ENCODE measurements at places on chromosomes 7 and 10. TPM values are rescaled to one million over a fixed set of nuclear protein-coding genes. Genes with fewer than 3 reads are reported as not detected.

- peaks cover 2% of the 10 kb centered on the region for H3K36me3 ChIP-seq
- H3K4me1 ChIP-seq, result peaks cover 4% of the 10 kb centered on the region
- H3K4me3 ChIP-seq, result no peak overlapping the region
Observed at GRCh38 chr10:8312781-8313180, 258.3 kb downstream of the GATA3 start.

DNA sequence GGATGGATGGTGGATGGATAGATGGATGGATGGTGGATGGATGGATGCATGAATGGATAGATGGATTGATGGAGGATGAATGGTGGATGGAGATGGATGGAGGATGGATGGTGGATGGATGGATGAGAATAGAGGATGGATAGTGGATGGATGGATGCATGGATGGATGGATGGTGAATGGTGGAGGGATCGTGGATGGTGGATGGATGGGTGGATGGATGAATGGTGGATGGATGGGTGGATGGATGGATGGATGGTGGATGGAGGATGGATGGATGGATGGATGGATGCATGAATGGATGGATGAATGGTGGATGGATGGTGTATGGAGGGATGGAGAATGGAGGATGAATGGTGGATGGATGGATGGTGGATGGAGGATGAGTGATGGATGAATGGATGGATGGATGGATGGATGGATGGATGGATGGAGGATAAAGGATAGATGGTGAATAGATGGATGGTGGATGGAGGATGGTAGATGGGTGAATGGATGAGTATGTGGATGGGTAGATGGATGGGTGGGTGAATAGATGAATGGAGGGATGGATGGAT, 76.3 kb downstream of the PDGFA start:
- H3K27ac ChIP-seq, result no peak overlapping the region
- no peaks in the 10 kb centered on the region for H3K27me3 ChIP-seq
- no peaks in the 10 kb centered on the region for H3K4me1 ChIP-seq
- H3K36me3 ChIP-seq, result no peaks in the 10 kb centered on the region
- no peak for DNase-seq

The FKBP6 gene
- total RNA-seq, result not detected

DNA sequence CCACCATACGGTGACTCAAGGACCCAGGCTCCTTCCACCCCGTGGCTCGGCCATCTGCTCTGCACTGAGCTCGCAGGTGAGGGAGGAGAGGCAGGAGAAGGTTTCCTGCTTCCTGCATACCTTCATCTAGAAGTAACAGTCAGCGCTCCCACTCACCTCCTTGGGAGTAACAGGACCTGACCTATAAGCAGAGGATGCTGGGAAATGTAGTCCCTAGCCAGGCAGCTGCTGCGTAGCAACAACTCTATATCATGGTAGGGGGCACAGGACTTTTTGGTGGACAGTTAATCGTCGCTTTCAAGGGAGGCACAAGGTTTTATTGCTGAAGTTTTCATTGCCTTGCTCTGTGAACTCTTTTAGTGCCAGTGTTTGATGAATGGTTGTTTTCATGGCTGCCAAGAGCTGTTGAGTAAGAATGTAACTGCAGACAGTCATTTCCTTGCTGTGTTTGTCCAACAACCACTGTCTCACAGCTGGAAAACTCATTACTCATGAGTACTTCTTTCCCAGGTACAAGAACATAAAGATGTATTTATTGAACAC, 10.2 kb upstream of the ZFYVE27 start:
- H3K36me3 ChIP-seq, result peaks cover 2% of the 10 kb centered on the region
- H3K4me3 ChIP-seq, result no peak overlapping the region
- no peak overlapping the region for H3K27ac ChIP-seq
- no peak for DNase-seq
- peaks cover 2% of the 10 kb centered on the region for H3K4me1 ChIP-seq

The PLXDC2 gene
- total RNA-seq, result 3.0 TPM

- no peak for DNase-seq
- H3K4me3 ChIP-seq, result no peak overlapping the region
- H3K36me3 ChIP-seq, result no peaks in the 10 kb centered on the region
Observed at GRCh38 chr7:48638041-48638440, 286.3 kb upstream of the CDC14C start.

All from T-helper 17 cell (primary cell).